ENCODE measurements at places on chromosomes 6 and 20.

DNA sequence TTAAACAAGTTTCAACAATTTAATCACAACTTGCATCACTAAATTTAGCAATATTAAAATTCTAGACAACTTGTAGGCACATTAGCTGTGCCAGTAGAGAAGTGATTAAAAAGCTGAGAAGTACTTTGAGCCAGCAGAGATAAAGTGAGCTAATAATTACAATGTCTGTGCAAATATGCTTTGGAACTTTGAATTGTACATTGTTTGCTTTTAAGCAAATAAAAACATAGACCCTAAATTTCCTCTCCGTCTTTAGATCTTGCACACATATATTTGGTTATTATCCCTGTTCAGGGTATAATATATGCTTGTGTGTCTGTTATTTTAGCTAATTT lies 44.2 kb upstream of the DEFB112 start:
- DNase-seq, result no peak

DNA sequence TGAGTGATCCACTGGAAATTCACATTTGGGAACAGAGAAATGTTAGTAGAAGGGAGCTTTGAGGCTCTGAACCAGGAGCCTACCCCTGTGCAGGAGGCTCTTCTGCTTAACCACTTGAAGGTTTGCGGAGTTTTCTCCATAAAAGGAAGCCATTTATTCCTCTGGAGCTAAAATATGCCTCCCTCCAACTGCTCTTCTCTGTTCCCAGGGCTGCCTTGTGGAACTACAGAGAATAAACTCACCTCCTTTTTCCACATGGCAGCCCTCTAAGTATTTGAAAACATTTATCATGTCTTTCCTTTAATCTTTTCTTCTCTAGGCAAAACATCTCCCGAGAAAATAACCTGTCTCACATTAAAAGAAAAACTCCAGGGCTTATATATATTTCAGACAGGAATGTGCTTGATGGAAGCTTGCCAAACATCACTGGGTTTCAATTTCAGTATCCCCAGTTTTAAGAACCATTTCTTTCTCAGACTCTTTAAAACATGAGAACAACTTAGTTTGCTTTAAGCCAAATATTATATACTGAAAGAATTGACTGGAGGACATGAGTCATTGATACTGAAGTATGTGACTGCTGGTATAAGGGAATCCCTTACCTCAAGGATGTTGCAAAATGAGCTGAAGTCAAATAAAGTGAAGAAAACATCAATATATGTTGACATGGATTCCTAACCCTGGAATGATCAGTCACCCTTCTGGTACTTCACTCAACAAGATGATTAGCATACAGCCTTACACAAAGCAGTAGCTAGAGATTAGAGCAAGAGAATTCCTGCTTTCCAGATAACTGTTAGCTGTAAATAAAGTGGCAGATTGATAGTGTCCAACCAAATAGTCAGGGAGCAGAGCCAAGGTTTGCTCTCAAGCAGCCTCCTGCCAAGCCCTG lies 74.0 kb downstream of the ZBTB2 start:
- DNase-seq, result no peak

DNA sequence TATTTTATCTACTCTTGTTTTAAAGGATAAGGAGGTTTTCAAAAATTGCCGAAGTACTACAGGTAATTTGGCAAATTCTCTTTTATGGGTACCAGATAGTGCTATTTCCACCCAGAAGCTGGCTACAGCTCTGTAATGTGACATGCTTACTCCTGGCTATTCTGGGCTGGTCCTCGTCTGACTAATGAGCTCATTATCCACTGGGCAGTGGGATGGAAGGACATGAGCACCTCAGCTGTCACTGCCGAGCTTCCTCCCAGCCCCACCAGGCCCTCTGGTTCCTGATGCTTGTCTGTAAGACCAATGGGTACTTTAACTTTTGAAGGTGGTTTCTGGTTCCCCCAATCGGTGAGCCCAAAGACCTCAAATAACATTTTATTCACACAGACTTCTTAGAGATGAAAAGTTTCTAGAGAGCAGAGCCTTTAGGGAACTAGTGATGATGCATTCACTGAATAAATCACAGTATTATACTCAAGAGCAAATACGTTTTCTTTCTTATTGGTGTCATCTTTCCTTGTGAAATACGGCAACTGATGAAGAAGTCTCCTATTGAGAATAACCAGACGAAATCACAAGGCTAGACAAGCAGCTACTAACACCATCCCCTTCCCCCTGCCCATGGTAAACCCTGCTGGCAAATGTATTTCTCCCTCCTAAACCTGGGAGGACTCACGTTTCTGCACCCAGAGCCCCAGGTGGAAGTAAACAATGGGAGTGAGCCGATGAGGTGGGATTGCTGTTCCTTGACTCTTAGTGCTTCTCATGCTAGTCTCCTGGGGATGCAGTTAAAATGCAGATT lies 80.8 kb downstream of the SLC22A3 start:
- no peak for DNase-seq

GRCh38 chr6:22612236-22612635 lies 42.9 kb downstream of the HDGFL1 start:
- DNase-seq, result no peak

- DNase-seq, result no peak
Measured at GRCh38 chr20:7608250-7608649, 332.0 kb downstream of the HAO1 start.

DNA sequence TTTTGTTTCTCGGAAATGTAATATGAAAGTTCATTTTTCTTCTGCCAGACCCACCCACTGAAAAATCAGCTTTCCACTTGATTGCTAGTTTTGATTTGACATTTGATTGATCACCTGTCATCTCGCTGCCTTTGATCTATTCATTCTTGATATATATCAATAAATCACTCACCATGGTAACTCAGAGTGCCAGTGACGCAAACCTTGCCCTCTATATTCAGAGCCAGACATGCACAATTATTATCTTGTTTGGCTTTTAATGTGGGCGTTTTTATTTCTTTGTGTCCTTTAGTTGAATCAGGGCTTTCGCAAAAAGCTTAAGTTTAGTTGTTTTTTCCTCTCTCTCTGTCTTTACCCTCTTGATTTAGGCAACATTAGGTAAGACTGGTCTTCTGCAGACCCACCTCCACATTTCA lies 2.0 kb downstream of the TSHZ2 start:
- no peak for DNase-seq

DNA sequence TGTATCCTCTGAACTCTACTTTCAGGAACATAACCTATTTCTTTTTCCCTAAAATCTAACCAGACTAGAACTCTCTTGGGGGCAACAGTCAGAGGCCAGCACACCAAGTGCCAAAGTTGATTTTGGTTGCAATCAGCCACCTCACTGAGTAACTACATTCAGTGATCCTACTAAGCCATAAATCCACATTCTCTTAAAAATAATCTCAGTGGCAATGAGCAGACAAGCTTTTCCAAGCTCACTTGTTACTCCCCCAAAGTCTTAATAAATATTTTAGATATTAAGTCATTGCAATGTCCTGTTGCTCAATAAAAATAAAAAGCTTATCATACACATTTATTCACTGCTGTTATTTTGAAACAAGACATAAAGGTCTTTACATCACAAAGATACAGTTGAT lies 9.8 kb downstream of the RGS17 start:
- no peak for DNase-seq

DNA sequence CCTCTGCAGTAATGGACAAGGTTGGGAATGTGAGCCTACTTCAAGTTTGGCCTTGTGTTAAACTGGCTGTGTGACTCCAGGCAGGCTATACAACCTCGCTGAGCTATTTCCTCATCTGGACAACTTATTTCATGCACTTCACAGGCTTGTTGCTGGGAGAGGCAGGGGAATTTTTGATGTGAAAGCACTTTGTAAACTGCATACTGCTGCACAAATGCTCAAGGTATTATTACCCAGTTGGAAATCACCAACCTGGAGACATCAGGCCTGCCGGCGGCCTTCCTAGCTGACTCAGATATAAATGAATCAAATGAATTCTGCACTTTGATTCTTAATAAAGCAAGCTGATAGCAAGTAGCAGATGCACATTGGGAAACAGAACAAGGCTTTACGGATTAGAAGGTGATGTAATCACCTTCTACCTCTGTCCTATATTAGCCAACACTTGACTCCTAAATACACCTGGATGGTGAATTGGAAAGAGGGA lies 10.1 kb downstream of the JARID2 start:
- no peak for DNase-seq
